Hematopoietic multipotent progenitor cell treated with erythropoietin and hydrocortisone succinate and interleukin-3 and kit ligand, for 8 days (in vitro differentiated cells): ENCODE measurements at places on chromosomes 7 and 10.

DNA sequence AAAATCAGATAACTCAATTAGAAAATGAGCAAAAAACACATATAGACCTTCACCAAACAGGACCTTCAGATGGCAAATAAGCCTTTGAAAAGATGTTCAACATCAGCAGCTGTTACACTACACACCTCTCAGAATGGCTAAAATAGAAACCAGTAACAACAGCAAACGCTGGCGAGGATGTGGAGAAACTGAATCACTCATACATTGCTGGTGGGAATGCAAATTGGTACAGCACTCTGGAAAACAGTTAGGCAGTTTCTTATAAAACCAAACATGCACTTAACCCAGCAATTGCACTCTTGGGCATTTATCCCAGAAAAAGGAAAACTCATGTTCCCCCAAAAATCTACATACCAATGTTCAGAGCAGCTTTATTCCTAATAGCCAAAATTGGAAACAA, 37.7 kb upstream of the SMARCD3 start:
- DNase-seq = no peak

GRCh38 chr7:148772297-148773089, 73.8 kb downstream of the CUL1 start:
- DNase-seq = no peak

GRCh38 chr10:29853913-29854312, 205.5 kb downstream of the JCAD start:
- no peak for DNase-seq

DNA sequence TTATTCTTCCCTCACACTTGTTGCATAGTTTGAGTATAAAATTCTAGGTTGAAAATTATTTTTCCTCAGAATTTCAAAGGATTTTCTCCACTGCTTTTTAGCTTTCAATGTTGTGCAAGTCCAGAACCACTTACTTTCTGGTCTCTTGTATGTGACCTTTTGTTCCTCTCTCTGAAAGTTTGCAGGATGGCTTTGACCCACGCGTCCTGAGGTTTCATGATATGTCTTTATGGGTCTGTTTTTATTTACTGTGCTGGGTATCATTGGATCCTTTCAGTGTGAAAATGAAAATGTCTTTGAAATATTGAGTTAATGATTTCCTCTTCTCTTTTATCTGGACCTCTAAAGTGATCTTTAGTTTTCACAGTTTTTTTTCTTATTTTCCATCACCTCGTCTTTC, 38.5 kb downstream of the C1GALT1 start:
- no peak for DNase-seq

DNA sequence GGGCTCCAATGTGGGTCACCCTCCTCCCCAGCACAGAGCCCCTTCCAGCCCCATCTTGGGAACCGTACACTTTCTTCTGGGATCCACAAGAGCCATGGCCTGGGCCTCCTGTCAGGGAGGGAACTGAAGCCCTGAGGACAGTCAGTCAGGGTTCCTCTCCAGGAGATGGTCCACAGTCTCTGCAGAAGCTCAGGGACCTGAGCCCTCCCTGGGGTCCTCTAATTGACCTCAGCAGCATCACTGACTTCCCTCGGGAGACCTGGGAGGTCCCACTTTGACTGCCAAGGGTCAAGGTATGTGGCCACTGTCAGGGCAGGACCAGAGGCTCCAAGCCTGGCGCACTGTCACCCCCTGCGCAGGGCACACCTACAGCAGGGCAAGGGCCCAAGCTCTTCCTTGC, 32.3 kb downstream of the NOD1 start:
- no peak for DNase-seq

DNA sequence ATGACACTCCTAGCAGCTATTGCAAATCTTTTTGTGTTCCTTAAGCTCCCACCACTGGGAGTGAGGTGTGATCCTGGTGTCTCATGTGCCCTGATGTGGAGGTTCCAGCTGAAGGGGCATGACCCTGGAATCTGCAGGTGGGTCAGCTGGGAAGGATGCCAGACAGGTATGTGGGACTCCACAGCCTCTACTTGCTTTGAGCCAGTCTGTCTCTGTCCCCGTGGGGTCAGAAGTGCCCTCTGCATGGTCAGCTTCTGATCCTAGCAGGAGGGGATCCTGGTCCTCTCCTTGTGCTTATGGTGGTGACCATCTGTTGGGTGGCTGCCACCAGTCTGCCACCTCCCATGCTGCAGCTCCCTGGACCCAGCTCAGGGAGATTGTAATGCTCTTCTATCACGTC, 51.1 kb upstream of the COMTD1 start:
- no peak for DNase-seq

DNA sequence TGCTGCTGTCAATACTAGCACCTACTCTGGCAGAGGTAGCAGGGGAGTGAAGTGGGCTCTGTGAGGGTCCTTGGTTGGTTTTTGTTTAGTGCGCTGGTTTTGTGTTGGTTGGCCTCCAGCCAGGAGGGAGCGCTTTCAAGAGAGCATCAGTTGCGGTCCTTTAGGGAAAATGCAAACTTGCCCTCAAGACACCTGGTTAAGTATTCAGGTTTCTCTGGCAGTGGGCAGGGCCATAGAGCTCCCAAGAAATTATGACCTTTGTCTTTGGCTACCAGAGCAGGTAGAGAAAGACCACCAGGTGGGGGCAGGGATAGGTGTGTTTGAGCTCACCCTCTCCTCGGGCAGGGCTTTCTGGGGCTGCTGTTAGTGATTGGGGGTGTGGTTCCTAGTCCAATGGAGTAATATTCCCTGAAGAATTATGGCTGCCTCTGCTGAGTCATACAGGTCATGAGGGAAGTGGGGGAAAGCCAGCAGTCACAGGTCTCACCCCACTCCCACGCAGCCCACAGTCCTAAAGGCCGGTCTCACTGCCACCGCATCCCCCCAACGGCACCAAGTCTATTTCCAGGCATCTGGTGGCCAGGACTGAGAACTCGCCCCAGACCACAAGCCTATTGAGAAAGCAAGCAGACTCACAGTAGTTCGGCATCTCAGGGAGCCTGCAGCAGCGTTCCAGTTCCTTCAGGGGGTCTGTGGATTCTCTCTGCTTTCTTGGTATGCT, 280.5 kb downstream of the SFMBT2 start:
- DNase-seq = no peak

- DNase-seq = no peak
These were observed 9.4 kb upstream of the PIP4K2A start for GRCh38 chr10:22723783-22724182.

GRCh38 chr7:16084370-16084769, 337.0 kb downstream of the CRPPA start:
- DNase-seq = no peak

DNA sequence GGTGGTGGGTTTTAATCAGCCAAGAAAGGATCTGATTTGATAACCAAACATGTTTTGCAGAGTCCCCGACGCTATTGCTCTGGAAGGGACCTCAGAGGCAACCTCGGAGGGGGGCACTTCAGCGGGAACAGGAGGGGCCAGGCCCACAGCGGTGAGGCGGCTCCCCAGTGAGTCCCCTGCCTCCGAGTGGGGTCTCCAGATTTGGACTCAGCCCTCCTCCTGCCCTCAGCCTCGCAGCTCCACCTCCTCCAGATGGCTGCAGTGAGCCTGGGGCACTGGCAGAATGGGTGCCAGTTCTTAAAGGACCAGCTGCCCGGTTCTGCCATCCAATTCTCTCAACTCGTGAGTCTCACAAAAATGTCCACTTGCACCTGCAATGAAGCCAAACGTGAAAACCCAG, 61.0 kb upstream of the NANOS1 start:
- DNase-seq = no peak

GRCh38 chr10:118101501-118101900, 54.8 kb upstream of the RAB11FIP2 start:
- DNase-seq = no peak

DNA sequence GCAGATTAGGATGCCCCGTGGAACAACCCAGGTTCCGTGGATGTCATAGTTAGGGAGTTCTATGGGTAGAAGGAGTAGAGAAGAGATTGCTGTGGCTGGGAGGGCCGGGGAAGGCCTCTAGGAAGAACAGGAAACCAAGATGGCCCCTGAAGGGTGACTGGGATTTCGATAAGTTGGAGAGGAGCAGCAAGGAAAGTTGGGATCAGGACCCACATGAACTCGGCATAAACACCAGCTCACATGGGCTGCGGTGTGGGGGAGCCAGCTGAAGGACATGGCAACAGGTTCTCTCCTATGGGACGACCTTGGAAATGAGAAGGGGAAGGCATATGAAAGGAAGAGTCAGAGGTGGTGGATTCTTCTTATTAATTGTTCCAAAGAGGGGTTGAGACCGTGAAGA, 333.7 kb upstream of the SHH start:
- DNase-seq = no peak

GRCh38 chr7:40470091-40470592, 335.3 kb downstream of the SUGCT start:
- DNase-seq = no peak

- DNase-seq = no peak
These were observed 244.8 kb downstream of the BAMBI start for GRCh38 chr10:28922127-28922526.

- DNase-seq = no peak
These were observed 20.7 kb upstream of the GRID1 start for GRCh38 chr10:86387178-86387794.

- DNase-seq = no peak
These were observed 31.6 kb downstream of the MYO3A start for GRCh38 chr10:25965584-25965983.

GRCh38 chr10:17479015-17479615, 24.7 kb upstream of the ST8SIA6 start:
- no peak for DNase-seq

DNA sequence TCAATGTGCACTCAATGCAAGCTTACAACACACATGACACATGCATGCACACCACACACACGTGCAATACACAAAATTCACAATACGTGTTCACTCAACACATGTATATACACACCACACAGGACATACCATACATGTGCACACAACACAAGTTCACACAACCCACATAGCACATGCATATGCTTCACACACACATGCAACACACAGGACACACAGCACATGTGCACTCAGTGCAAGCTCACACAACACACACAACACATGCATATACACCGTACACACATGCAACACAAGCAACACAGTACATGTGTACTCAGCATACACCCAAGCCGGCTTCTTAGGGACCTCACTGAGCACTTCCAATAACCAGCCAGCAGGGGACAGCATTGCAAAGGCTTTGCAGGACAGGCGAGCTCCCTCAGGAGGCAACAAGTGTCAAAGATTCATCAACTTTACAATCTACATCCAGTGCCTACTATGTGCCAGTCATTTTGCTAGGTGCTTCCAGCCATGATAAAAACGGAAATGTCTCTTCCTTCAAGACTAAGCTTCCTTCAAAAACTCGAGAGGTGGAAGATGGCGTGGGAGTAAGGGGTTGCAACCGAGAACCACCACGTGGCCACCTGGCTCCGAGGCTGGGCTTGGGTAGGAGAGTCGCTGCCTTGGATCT, 61.1 kb downstream of the JCAD start:
- peak; percentile 84 for DNase-seq

- DNase-seq = no peak
These were observed 184.8 kb upstream of the PDE1C start for GRCh38 chr7:32255036-32255435.

DNA sequence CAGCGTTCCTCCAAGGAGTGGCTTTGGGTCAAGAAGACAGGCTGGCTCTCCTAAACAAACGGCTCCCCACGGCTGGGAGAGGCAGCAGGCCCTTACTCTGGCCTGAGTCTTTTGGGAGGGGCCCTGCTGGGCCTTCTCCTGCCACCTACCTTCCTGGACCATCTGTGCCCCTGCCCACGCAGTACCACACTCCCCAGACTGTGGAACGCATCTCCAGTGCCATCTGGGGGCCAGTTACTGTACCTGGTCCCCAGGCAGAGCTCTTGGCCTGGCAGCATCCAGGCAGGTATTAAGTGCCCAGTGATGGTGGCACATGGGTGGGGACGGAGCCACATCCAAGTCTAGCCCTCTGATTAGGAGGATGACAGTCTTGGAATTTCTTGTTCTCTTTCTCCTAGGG, 14.4 kb downstream of the ALKBH4 start:
- peak; percentile 33 for DNase-seq

- peak; percentile 13 for DNase-seq
These were observed 5.3 kb downstream of the CYP3A7 start for GRCh38 chr7:99729486-99730237.

- DNase-seq = no peak
These were observed 47.6 kb downstream of the PDGFA start for GRCh38 chr7:471866-472639.

DNA sequence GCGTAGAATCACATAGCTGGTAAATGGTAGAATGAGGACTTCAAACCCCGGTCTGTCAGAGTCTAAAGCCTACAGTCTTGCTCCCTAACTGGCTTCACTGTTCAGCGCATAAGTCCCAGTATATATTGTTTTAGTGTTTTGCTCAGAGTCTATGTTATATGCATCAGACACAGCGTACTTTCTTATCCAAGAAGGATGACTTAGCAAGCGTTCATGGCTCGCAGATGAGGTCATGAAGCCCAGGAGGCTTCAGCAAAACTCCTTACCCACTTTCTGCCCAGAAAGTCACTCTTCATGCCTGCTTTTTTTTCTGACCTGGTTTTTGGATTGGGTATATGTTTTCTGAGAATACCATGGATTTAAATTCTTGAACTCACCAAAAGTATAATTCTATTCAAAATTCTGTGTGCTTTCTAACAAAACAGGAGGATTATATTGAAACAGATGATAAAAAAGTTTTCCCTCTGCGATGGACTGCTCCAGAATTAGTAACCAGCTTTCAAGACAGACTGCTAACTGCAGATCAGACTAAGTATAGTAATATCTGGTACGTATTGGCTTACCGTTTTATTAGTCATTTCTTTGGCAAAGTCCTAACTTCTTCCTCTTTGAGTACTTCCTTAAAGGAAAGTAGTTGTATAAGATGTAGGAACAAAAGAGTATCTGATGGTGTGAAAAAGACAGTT, 24.6 kb upstream of the BHLHA15 start:
- no peak for DNase-seq

- DNase-seq = no peak
These were observed 19.5 kb downstream of the DNAJB9 start for GRCh38 chr7:108589199-108589598.

- no peak for DNase-seq
These were observed 349.7 kb upstream of the MBL2 start for GRCh38 chr10:53122281-53122680.

DNA sequence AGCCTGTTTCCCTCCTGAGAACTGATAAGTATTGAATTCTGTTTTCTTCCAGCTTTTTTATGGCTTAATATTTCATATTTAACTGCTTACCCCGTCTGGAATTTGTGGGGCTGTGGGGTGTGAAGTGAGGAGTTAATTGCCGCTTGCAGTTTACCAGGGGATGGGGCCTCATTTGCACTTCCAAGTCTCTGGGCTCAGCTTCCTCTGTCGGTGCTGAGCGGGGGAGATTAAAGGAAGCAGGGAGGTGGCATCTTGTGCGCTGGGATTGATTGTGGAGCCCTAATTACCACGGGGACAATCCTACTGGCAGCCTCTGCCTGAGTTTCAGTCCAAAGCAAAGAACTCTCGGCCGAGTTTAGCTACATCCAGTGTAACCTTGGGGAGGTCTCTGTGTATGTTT, 33.4 kb downstream of the ELFN1 start:
- DNase-seq = no peak
